ENCODE measurements at places on chromosomes 1 and 21. TPM values are rescaled to one million over a fixed set of nuclear protein-coding genes. Genes with fewer than 3 reads are reported as not detected.

DNA sequence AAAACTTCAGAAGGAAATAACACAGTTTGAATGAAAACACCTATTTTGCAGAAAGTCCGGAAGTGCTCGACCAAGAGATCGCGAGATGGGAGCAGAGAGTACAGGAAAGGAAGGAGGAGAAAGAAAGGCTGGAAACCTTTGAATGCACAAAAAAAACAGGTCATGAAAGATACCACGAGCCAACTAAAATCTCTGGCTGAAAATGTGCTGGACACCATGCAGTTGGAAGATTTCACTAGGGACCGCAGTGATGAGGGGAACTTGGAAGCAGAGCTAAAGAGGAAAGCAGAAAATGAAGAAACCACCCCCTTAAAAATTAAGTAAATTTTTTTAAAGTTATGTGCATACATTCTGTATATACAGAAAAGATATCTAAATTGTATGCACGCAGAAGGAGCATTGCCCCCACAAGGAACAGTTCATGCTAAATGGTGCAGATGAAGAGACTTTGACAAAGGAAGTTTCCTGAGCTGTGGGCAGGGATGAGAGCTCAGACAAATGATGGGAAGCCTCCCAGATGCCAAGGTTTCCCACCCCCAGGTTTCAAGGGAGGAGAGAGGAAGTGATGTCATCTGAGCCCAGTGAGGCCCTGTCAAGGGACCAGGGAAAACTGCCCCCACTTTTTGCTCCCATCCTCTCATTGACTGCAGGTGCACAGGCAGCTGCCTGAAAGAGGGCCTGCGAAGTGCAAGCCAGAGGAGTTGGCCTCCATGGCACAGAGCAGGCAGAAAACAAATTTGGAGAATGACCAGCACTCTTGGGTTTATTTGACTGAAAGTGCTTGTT lies 52.5 kb downstream of the ETS2 start:
- no peak overlapping the region for H3K27ac ChIP-seq
- H3K4me3 ChIP-seq, result no peak overlapping the region

GRCh38 chr1:31222176-31222575 lies 17.5 kb downstream of the NKAIN1 start:
- DNase-seq, result no peak
- H3K4me1 ChIP-seq, result no peaks in the 10 kb centered on the region
- H3K27me3 ChIP-seq, result no peaks in the 10 kb centered on the region
- H3K36me3 ChIP-seq, result no peaks in the 10 kb centered on the region
- H3K27ac ChIP-seq, result no peak overlapping the region

- H3K4me3 ChIP-seq, result no peak overlapping the region
- no peaks in the 10 kb centered on the region for H3K27me3 ChIP-seq
- DNase-seq, result no peak
- peak overlapping the region; percentile 53 for H3K27ac ChIP-seq
- H3K36me3 ChIP-seq, result no peaks in the 10 kb centered on the region
- no peaks in the 10 kb centered on the region for H3K4me1 ChIP-seq
Measured at GRCh38 chr1:15215116-15215515, 31.9 kb upstream of the FHAD1 start.

DNA sequence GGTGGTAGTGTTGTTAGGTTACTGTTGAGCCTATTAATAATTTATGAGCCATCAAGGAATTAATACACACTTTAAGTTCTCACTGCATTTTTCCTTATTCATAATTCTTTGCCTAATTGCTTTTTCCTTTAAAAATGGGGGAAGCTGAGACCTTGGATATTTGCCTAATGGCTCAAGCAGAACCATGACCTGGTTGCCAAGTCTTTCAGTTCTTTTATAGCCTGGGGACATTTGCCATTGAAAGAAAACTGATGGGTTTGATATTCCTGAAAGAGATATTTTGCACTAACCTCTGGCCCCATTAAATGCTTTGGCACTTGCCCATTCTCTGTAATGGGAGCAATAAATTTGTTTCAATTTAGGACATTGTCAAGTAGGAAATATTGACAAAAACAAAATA lies 18.5 kb upstream of the LRRC53 start:
- H3K36me3 ChIP-seq, result no peaks in the 10 kb centered on the region
- no peak overlapping the region for H3K27ac ChIP-seq
- no peak overlapping the region for H3K4me3 ChIP-seq
- no peak for DNase-seq
- H3K27me3 ChIP-seq, result no peaks in the 10 kb centered on the region
- H3K4me1 ChIP-seq, result no peaks in the 10 kb centered on the region

The CAMSAP2 gene
- 22.8 TPM for total RNA-seq

The KNCN gene
- not detected for total RNA-seq

Data from prostate gland (tissue), 2 donors.